ENCODE measurements at places on chromosomes 4 and X.

- no peak for DNase-seq
Observed at GRCh38 chrX:71609095-71609750, 9.1 kb downstream of the CXCR3 start.

- DNase-seq: no peak
Observed at GRCh38 chr4:159104694-159105414, 2.0 kb downstream of the RAPGEF2 start.

DNA sequence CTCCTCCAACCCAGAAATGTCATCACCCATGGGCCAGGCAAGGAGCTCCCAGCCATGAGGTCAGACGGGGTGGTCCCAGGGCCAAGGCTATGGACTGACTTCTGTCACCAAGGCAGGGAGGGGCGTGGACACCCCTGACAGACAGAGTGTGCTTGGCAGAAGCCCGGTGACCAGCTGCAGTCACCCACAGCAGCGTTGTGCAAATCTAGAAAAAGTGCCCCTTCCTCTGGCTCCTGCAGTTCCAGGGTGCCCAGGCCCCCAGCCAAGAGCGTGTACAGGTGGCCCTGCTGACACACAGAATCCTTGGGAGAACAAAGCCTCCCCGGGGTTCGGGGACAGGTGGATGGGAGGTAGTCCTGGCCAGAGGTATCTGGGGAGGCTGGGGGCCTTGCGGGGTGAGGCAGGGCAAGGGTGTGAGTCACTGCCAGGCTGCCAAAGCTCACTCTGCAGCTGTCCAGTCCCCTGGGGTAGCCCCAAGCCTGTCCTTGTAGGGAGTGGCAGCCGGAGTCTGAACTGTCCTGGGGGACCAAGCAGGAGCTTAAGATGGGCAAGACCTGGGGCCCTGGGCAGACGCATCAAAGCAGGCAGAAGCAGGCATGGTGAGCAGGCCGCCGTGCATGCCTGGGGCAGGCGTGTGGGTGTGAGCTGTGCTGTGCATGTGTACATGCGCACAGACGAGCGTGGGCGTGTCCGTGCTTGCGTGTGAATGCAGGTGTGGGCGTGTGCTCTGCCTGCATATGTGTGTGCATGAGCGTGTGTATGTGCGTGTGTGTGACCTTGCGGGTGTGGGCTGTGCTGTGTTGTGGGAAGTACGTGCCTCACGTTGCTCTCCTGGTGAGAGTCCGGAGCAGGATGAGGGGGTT lies 3.3 kb downstream of the MYL5 start:
- no peak for DNase-seq

GRCh38 chr4:4704267-4704666 lies 155.2 kb upstream of the MSX1 start:
- no peak for DNase-seq

GRCh38 chrX:46036508-46036907 lies 508.7 kb downstream of the ZNF674 start:
- DNase-seq: no peak

DNA sequence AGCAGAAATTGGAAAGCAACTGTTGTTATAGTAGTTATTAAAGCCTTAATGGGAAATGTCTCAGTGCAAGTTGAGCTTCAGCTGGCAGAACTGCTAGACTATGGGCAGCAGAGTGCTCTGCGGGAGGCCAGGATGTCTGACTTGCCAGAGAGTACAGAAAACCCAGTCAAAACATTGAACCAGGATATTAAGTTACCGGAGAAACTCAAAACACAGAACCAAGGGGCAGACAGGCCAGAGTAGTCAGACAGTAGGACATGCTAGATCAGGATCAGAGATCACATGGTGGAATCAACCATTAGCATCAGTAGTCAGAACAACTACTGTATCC lies 72.9 kb upstream of the TNIP3 start:
- DNase-seq: no peak

DNA sequence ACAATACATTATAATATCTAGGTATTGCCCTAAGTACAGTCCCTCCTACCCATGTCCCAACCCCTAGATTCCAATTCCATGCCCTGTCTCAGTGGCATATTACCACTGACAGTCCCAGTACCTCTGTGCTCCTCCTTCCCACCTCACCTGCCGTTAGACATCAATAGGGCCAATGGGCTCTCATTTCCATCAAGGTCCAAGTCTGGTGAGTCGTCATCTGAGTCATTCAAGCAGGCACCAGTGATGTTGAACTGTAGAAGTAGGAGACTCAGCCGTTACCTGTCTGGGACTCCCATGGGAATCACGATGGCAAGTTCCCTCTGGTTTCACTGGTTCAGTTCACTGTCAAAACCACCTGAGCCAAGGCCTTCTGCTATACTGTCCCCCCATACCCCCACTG lies 51.7 kb downstream of the PHF8 start:
- no peak for DNase-seq

DNA sequence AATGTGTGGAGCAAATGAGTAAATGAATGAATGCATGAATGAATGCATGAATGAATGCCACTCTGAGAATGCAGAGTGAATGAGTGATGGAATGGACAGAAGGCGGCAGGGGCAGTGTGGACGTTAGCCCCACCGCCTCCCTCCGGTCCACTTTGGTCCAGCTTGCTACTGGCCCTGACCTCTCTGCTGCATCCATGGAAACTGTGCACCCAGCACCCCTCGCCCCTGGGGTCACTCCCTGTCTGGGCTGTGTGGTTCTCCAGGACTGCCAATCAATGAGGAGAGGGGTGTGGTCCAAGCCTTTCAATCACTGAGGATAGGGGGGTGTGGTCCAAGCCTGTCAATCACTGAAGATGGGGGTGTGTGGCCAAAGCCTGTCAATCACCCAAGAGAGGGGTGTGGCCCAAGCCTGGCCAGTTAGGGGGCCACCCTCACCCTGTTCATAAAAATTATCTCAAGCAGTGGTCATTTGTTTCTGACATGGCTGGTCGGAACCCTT lies 39.2 kb upstream of the ASMTL start:
- DNase-seq: peak; percentile 85

- no peak for DNase-seq
Observed at GRCh38 chr4:76799140-76799539, 98.8 kb downstream of the SOWAHB start.

- DNase-seq: no peak
Observed at GRCh38 chrX:129979207-129979920, 3.1 kb upstream of the BCORL1 start.

- no peak for DNase-seq
Observed at GRCh38 chr4:102326951-102327350, 18.3 kb downstream of the SLC39A8 start.

GRCh38 chrX:115583496-115584004 lies 22.6 kb downstream of the PLS3 start:
- DNase-seq: no peak

GRCh38 chr4:169485086-169485485 lies 127.3 kb downstream of the NEK1 start:
- no peak for DNase-seq

DNA sequence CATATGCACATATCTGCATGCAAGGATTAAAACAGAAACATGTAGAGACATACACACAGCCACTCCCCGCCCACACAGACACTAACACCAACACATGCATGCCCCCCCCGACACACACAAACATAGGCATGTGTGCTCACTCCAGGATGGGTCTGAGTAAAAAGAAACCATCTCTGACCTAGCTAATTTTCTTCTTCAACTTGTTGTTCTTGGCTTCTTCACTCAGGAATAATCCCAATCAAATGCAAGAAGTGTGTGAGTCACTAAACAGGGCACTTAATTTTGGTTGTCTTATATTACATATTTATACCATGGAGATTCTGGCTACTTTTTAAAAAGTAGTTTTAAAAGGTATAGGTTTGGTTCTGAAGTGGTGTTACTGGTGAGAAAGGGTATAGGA lies 28.3 kb downstream of the ENOX2 start:
- no peak for DNase-seq

DNA sequence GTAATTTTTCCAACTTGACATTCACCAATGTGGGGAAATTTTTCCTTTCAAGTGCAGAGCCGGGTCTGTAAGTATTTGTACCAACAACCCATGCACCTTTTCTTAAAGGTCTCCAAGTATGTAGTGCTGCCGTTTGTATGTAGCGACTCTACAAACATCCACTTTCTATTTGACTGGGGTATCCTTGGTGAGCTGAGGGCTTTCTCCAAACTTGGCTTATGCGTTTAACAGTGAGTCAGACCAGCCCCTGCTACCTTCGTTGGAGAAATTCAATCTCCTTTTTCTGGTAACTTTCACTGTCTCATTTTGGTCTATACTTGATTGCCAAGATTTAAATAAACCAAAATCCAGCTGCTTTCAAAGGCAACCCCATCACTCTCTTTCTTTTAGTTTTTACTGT lies 34.9 kb downstream of the MGST2 start:
- DNase-seq: no peak

- DNase-seq: no peak
Observed at GRCh38 chr4:165208741-165209388, 1.5 kb downstream of the KLHL2 start.

DNA sequence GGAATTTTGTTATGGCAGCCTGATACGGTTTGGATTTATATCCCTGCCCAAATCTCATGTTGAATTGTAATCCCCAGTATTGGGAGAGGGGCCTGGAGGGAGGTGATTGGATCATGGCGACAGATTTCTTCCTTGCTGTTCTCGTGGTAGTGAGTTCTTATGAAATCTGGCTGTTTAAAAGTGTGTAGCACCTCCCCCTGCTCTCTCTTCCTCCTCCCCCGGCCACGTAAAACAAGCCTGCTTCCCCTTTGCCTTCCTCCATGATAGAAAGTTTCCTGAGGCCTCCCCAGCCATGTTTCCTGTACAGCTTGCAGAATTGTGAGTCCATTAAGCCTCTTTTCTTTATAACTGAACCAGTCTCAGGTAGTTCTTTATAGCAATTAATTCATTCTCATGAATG lies 37.9 kb downstream of the SUPT20HL2 start:
- no peak for DNase-seq

- DNase-seq: no peak
Observed at GRCh38 chrX:147069926-147070325, 255.4 kb upstream of the CXorf51A start.

GRCh38 chrX:106042296-106042695 lies 3.8 kb upstream of the SERPINA7 start:
- DNase-seq: no peak

All from GM06990 (cell line).